ENCODE measurements at places on chromosomes 7 and 10. TPM values are rescaled to one million over a fixed set of nuclear protein-coding genes. Genes with fewer than 3 reads are reported as not detected.

- DNase-seq, result no peak
- no peaks in the 10 kb centered on the region for H3K4me1 ChIP-seq
- H3K4me3 ChIP-seq, result peak overlapping the region; percentile 59
- H3K36me3 ChIP-seq, result no peaks in the 10 kb centered on the region
- H3K27me3 ChIP-seq, result no peaks in the 10 kb centered on the region
Measured at GRCh38 chr10:22253580-22253882, 35.7 kb upstream of the EBLN1 start.

DNA sequence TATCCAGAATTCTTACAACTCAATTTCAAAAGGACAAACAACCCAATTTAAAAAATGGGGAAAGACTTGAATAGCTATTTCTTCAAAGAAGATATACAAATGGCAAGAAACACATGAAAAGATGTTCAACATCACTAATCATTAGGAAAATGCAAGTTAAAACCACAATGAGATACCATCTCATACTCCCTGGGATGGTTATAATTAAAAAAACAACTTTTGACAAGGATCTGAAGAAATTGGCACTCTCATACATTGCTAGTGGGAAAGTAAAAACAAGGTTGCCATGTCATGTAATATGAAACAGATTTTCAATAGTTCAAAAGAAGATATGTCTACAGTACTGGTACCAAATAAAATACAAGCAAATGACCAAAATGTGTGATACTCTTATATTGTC is 9.0 kb downstream of the OAT start:
- no peak overlapping the region for H3K27ac ChIP-seq
- H3K36me3 ChIP-seq, result peaks cover 23% of the 10 kb centered on the region
- H3K4me1 ChIP-seq, result no peaks in the 10 kb centered on the region
- no peak overlapping the region for H3K4me3 ChIP-seq
- no peak for DNase-seq
- no peaks in the 10 kb centered on the region for H3K27me3 ChIP-seq

DNA sequence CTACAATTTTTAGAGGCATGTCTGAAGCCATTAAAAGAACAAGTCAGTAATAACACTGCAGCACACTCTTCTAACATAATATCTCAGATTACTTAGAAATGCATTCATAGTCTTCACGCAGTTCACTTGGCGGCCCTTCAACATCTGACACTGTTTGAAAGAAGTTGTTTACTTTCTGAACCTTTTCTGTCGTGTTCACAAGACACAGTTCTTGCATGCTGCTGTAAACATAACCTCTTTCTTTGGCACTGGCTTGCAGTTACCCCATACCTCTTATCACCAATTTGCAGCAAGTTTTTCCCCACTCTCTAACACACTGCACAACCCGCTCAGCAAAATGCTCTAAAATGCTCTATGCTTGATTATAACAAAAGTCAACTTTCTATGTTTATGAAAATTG is 12.0 kb downstream of the PIP4K2A start:
- H3K36me3 ChIP-seq, result 0 out of 2 replicates have a peak, but pooled peaks cover 4% of the 10 kb centered on the region
- H3K4me3 ChIP-seq, result no peak overlapping the region
- H3K27me3 ChIP-seq, result no peaks in the 10 kb centered on the region
- no peaks in the 10 kb centered on the region for H3K4me1 ChIP-seq
- DNase-seq, result no peak
- no peak overlapping the region for H3K27ac ChIP-seq

DNA sequence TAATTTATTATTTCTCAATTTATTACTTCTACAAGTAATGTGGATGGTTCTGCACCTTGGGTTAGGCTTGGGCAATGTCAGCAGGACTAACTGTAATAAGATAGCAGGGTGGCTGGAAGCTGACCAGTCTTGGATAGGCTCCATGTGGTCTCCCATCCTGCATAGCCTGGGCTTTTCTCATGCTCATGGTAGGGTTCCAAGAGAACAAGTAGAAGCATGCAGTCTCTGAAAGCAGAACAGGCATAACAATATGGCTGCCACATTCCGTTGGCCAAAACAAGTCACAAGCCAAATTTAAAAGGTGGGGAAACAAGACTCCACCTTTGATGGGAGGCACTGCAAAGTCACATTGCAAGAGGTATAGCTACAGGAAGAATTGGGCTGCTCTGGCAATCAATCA is 98.6 kb upstream of the MDFIC start:
- no peak overlapping the region for H3K4me3 ChIP-seq
- no peaks in the 10 kb centered on the region for H3K27me3 ChIP-seq
- H3K36me3 ChIP-seq, result no peaks in the 10 kb centered on the region
- DNase-seq, result no peak
- H3K4me1 ChIP-seq, result peaks cover 22% of the 10 kb centered on the region

DNA sequence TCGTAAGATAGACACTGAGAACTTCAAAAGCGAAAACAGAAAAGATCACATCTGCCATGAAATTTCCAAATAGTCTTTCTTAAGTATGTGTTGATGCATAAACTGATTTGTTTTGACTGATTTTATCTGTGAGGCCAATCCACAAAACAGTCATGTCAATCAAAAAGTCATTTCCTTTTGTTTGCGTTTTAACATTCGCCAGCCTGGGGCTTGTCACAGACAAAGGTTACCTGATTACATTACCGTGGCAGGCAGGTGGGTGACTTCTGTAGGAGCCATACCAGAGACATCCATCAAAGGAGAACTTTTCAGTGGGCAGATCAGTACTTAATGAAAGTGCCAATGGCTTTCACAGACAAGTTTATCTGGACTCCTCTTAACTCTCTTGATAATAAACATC is 45.5 kb upstream of the BET1 start:
- DNase-seq, result no peak
- peaks cover 5% of the 10 kb centered on the region for H3K27me3 ChIP-seq
- no peak overlapping the region for H3K4me3 ChIP-seq

- H3K27me3 ChIP-seq, result no peaks in the 10 kb centered on the region
- no peak for DNase-seq
- H3K36me3 ChIP-seq, result 0 out of 2 replicates have a peak, but pooled peaks cover 7% of the 10 kb centered on the region
- peaks cover 7% of the 10 kb centered on the region for H3K4me1 ChIP-seq
Measured at GRCh38 chr10:5416981-5417380, 4.6 kb downstream of the NET1 start.

GRCh38 chr7:104983076-104983577 is 30.9 kb upstream of the KMT2E start:
- no peak for DNase-seq
- H3K27ac ChIP-seq, result peak overlapping the region; percentile 91

GRCh38 chr7:119522263-119522662 is 750.7 kb upstream of the KCND2 start:
- no peak for DNase-seq
- H3K27me3 ChIP-seq, result no peaks in the 10 kb centered on the region
- no peak overlapping the region for H3K4me3 ChIP-seq
- no peaks in the 10 kb centered on the region for H3K4me1 ChIP-seq
- no peaks in the 10 kb centered on the region for H3K36me3 ChIP-seq

- no peaks in the 10 kb centered on the region for H3K27me3 ChIP-seq
- H3K4me3 ChIP-seq, result no peak overlapping the region
- no peak overlapping the region for H3K27ac ChIP-seq
- H3K4me1 ChIP-seq, result no peaks in the 10 kb centered on the region
Measured at GRCh38 chr7:81780914-81781693, 11.3 kb upstream of the HGF start.

DNA sequence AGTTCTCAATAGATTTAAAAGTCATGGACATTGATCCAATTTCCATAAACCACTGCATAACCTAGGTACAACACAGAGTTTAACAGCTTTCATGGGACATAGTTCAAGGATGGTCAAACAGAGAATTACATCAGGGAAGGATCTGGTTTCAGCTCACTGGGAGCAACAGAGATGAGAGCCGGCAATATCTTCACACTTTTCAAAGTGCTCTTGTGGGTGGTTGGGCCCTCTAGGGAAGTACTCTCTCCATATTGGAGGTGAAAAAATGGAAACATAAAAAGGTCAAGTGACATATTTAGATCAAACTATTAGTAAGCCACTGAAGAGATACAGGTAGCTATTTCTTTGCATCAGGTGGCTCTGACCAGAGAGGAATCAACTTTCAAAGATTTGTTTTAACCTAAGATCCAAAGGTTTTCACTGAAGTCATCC is 61.8 kb upstream of the LRRN3 start:
- no peaks in the 10 kb centered on the region for H3K27me3 ChIP-seq
- DNase-seq, result no peak
- no peak overlapping the region for H3K27ac ChIP-seq
- no peak overlapping the region for H3K4me3 ChIP-seq

DNA sequence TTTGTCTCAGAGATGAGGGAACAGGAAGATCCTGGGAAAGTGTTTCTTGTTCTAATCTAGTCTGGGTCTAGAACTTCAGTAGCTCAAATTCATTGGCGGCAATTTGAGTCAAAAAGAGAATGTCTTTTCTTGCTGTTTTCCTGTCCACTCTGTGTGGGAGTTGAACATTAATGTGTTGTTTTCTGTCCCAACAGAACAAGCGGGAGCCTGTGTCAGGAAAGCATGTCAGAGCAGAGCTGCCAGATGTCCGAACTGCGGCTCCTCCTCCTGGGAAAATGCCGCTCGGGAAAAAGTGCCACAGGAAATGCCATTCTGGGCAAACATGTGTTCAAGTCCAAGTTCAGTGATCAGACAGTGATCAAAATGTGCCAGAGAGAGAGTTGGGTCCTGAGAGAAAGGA is 16.0 kb downstream of the GIMAP8 start:
- H3K4me1 ChIP-seq, result no peaks in the 10 kb centered on the region
- H3K27me3 ChIP-seq, result peaks cover 32% of the 10 kb centered on the region

DNA sequence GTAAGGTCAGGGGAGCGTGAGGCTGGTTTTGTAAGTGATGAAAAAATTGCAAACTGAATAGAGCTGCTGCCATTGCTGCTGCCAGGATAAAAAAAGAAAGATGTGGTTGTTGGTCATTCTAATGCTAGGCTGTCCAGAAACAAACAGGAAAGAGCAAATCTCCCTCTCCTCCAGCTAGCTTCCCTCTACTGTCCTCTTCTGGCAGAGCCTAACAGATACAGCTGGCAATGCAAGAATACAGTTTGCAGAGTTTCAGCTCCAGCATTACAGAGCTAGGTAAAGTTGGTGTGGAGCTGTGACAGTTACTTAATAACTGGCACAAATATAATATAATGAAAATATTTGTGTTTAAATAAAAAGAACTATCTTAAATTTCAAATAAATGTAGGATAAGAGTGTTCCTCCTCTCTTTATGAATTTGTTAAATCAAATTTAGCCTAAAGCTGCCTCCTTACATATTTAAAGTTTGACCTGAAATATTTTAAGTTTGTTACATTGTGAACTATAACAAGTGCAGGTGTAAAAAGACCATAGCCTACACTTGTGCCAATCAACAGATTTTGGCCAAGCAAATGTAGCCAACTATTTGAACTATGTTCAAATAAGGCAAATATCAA is 407.7 kb downstream of the SH2D4B start:
- H3K27me3 ChIP-seq, result no peaks in the 10 kb centered on the region
- DNase-seq, result no peak
- H3K36me3 ChIP-seq, result no peaks in the 10 kb centered on the region
- H3K27ac ChIP-seq, result no peak overlapping the region
- H3K4me1 ChIP-seq, result no peaks in the 10 kb centered on the region

GRCh38 chr7:77239471-77239870 is 39.9 kb upstream of the FGL2 start:
- no peaks in the 10 kb centered on the region for H3K36me3 ChIP-seq
- H3K27me3 ChIP-seq, result no peaks in the 10 kb centered on the region
- no peaks in the 10 kb centered on the region for H3K4me1 ChIP-seq
- no peak overlapping the region for H3K27ac ChIP-seq
- no peak overlapping the region for H3K4me3 ChIP-seq

- H3K27me3 ChIP-seq, result no peaks in the 10 kb centered on the region
- H3K36me3 ChIP-seq, result no peaks in the 10 kb centered on the region
- no peak overlapping the region for H3K4me3 ChIP-seq
- peak; percentile 68 for DNase-seq
Measured at GRCh38 chr7:130356121-130356875, 11.7 kb downstream of the CPA5 start.

DNA sequence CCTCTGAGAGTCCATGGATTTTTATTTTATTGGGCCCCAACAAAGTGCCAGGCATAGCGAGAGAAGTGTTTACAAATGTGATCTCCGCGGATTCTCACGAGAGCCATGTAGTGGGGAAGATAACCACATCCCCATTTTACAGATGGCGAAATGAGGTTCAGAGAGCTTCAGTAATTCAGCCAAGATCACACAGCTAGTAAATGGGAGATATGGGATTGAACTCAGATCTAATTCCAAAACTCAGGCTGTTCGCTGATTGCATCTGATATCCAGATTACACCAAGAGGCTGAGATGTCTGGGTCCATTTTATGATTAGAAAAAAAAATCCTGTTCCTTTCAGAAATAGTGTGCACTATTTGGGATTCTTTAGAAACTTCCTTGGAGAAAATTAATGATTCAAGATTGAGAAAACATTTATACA is 1.3 kb downstream of the FAS start:
- H3K27me3 ChIP-seq, result no peaks in the 10 kb centered on the region
- H3K36me3 ChIP-seq, result no peaks in the 10 kb centered on the region
- H3K4me3 ChIP-seq, result peak overlapping the region; percentile 73
- no peak for DNase-seq
- H3K4me1 ChIP-seq, result peaks cover 29% of the 10 kb centered on the region
- peak overlapping the region; percentile 83 for H3K27ac ChIP-seq

- H3K36me3 ChIP-seq, result no peaks in the 10 kb centered on the region
- H3K4me3 ChIP-seq, result no peak overlapping the region
- no peak for DNase-seq
- no peak overlapping the region for H3K27ac ChIP-seq
Measured at GRCh38 chr7:39069896-39070881, 92.5 kb downstream of the POU6F2 start.

GRCh38 chr7:137933270-137934017 is 68.4 kb downstream of the CREB3L2 start:
- no peak for DNase-seq
- no peak overlapping the region for H3K4me3 ChIP-seq
- no peak overlapping the region for H3K27ac ChIP-seq

- H3K27me3 ChIP-seq, result no peaks in the 10 kb centered on the region
- H3K4me1 ChIP-seq, result no peaks in the 10 kb centered on the region
- no peak for DNase-seq
- H3K36me3 ChIP-seq, result no peaks in the 10 kb centered on the region
- H3K27ac ChIP-seq, result no peak overlapping the region
- no peak overlapping the region for H3K4me3 ChIP-seq
Measured at GRCh38 chr7:9201928-9202327, 768.5 kb downstream of the NXPH1 start.

DNA sequence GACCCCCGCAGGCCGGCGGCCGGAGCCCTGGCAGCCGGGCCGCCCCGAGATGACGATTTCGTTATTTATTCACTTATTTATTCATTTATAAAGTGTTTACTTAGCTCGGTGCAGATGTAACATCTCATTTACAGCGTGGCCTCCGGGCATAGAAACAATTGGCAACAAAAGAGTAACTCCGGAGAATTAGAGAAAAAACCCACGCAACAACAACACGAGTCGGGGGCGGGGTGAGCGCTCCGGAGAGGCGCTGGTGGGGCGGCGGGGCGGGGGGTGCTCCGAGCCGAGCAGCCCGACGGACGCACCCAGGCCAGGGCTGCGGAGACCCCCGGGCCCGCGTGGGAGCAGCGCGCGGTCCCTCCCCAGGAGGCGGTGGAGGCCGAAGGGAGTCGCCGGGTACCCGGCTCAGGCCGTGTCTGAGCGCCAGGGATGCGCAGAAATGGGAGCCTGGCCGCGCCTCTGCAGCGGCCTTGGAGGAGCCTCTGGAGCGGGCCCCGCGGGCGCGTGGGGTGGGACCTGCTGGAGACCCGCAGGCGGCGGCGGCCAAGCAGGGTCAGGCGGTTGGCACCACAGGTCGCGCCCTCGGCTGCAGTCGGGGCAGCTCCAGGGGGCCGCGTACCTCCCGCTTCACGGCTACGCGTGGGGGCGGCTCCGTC is 14.3 kb downstream of the UNCX start:
- DNase-seq, result no peak
- no peaks in the 10 kb centered on the region for H3K4me1 ChIP-seq
- no peaks in the 10 kb centered on the region for H3K36me3 ChIP-seq

The FAM25G gene
- not detected for total RNA-seq

The PAX2 gene
- total RNA-seq, result 5.0 TPM

The TAS2R4 gene
- total RNA-seq, result 1.2 TPM

The CAV1 gene
- total RNA-seq, result 298 TPM

The TSPAN15 gene
- 16.0 TPM for total RNA-seq

The SPDYE2 gene
- total RNA-seq, result not detected

The CCL26 gene
- 0.49 TPM for total RNA-seq
